Adipocyte (in vitro differentiated cells): ENCODE measurements at places on chromosomes 16 and 17.

- no peak for DNase-seq
These were observed at the start of gene P2RX1 for GRCh38 chr17:3915995-3916696. Gene P2RX1, minus strand, starts transcription at chr17:3916465. Its CDS starts 240 bp downstream, at chr17:3916225.

DNA sequence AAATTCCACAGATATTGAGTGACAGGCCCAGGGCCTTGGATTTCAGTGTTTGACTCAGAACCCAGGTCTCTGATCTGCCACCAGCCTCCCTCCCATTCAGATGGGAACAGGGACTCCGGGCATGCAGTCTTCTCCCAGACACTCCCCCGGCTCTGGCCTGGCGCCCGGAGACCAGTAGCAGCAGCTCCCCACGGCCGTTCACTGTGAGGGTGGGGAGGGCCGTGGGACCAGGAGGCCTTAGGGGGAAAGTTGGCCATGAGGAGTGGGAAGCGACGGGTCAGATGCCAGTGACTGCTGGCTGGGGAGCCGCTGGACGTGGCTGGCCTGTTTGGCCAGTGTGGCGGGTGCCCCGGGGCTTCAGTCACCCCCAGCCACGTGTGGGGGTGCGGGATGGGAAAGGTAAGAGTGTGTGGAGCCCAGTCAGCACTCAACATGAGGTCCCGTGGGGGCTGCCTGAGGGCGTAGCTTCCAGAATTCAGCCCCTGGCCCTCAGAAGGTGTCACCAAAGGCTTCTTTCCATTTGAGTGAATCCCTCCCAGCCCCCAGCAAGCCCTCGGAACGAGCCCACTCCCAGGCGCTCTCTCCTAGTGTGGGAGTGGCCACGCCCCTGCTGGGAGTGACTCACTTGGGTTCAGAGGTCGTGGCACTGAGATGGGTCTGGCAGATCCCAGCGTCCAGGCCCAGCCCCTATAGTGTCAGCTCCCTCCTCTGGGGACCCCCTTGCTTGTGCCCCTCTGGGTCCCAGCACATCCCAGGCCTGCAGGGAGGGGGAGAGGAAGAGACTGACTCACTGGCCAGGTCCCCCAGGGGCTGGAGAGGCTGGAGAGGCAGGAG lies 309.4 kb downstream of the SEC14L1 start:
- peak; percentile 85 for DNase-seq

DNA sequence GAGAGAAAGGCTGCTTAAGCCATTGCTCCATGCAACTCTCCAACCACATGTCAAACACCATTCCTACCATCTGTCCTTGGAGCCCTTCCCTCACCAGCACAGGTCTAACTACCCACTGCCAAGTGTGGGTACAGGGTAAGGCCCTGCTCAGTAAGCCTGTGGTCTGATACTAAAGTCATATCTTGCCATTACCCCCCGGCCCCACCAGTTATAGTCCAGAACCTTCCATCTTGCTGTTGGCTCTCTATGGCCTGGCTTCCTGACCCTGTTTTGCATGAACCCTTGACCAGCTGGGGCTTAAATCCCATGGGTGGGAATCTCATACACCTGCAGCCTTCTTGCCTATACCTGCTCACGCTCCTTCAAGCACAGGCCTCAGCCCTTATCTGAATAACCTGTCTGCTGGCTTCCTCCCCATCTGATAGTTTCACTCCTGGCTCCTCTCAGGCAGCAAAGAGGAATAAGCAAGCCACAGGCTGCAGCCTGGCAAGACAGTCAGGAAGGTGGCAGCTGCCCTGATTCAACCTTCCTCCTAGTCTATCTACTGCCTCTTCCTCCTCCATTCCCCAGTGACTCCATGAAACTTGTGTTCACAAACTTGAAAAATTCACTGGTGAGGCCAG lies 64.1 kb downstream of the ZFHX3 start:
- DNase-seq, result no peak

GRCh38 chr16:28561557-28562187 lies 8.0 kb downstream of the SGF29 start:
- DNase-seq, result no peak

DNA sequence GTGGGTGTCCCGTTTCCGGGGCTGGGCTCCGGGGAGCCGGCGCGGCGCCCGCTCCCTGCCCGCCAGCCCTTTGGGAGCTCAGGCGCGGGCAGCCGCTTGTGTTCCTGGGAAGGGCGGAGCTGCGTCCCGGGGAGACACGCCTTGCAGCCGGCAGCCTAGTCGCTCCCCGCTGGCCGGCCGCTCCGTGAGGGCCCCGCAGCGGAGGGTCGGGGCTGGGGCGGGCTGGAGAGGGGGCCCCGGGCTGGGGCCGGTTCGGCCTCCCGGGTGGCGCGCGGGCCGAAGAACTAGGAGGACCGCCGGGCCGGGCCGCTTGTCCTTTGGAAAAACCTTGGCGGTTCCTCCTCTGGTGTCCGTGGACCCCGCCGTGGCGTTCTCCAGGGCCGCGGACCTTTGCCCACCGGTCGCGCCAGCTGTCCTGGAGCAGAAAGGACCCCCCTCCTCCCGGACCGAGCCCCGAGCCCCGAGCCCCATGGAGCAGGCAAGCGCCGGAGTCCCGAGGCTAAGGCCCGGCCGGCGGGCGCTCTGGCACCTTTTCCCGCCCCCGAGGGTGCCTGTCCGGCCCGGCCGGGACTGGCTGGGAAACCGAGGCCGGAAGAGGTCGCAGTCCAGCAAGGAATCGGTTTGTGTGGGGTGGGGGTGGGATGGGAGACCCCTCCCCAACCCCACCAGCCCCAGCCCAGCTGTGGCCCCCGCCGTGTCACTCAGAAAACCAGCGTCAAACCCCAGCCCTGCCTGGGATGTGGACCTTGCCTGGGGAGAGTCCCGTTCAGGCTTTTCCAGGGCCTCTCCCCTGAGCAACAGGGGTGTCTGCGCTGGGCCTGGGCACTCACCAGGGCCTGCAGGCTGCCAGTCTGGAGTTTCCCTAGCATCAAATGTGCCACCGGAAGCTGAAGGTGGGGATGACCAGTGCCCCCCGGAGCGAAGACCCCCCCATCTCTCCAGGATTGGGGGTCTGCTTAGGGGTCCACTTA lies 6.8 kb upstream of the TBC1D3B start:
- DNase-seq, result peak; percentile 95

- DNase-seq, result peak; percentile 49
These were observed 195.2 kb downstream of the RGS9 start for GRCh38 chr17:65332375-65332774.

DNA sequence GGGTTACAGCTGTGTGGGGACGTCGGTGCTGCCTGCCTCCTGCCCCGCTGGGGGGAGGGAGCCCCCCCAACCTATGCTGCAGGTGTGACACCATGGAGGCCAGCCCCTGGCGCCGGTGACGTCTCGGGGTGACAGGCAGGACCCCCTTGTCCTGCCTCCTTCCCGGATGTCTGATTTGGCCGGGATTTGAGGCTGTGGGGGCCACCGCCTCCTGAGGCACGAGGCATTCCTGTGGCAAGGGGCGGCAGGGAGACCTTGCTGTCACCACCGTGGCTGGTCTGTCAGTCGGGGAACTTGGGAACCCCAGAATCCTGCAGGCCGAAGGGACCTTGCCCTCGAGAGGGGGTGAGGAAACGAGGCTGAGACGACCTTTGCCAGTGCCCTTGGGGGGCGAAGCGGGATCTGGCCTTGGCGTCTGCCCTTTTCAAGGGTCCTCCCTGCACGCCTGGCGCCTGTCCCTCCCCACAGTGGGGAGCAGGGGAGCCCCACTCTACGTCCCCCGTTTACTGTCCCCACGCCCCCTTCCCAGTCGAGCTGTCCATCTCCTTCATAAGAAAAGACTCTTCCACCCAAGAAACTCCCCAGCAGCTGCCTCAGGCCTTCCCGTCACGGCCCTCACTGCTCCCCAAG lies 74.4 kb downstream of the METRNL start:
- no peak for DNase-seq

DNA sequence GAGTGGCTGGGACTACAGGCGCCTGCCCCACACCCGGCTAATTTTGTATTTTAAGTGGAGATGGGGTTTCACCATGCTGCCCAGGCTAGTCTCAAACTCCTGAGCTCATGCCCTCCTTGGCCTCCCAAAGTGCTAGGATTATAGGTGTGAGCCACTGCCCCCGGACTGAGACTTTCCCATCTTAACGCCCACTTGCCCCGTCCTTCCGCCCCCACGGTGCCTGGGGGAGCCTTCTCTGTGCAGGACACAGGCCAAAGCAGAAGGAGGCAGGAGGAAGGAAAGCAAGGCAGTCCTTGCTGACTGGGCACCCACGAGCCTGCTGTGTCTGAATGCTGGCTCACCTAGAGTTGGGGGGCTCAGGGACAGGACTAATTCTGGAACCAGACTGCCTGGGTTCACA lies 17.6 kb upstream of the GNG13 start:
- DNase-seq, result no peak

DNA sequence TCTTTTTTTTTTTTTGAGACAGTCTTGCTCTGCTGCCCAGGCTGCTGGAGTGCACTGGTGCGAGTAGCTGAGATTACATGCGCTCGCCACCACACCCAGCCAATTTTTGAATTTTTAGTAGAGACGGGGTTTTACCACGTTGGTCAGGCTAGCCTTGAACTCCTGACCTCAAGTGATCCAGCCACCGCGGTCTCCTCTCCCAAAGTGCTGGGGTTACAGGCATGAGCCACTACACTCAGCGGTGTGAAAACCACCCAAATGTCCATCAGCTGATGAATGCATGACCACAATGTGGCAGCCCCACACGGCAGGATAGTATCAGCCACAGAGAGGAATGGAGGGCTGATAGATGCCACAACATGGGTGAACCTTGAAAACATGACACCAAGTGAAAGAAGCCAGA lies 2.1 kb downstream of the P2RX5 start:
- DNase-seq, result no peak

- no peak for DNase-seq
These were observed 36.5 kb downstream of the DHX38 start for GRCh38 chr16:72129976-72130656.

GRCh38 chr16:64977206-64977920 lies 144.5 kb downstream of the CDH11 start:
- no peak for DNase-seq
